ENCODE measurements at places on chromosomes 12 and 14.

GRCh38 chr14:48857366-48857765, 728.8 kb downstream of the RPS29 start:
- DNase-seq: no peak

DNA sequence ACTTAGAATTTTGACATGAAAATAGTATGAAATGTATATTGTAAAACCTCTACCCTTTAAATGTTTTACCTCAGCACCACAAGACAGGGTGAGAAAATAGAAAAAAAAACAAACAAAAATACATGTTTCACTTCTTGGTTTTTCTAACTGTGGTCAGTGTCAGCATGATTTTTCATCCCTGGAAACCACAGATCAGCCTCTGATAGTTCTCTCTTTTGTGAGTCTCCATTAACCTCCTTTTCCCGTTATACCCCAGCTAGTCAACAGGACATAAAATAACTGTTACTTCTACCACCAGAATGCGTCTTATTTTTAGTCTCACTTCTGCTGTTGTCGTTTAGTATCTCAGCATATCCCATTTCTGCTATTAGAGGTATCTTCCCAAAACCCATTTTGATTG, 48.3 kb upstream of the KCNMB4 start:
- peak; percentile 24 for DNase-seq

DNA sequence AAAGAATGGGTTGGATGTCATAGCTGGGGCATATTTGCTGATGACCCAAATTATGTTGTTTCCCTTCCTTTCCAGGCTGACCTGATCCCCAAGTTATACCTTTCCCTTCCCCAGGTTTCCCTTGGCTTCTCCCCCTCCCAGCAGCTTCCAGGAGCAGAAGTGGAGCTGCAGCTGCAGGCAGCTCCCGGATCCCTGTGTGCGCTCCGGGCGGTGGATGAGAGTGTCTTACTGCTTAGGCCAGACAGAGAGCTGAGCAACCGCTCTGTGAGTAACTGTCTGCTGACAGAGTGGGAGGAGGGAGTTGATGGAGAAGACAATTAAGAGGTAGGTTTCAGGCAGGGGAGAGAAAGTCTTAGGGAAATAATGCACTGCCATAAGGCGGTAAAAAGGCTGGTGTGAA, 25.0 kb downstream of the A2ML1 start:
- DNase-seq: no peak

DNA sequence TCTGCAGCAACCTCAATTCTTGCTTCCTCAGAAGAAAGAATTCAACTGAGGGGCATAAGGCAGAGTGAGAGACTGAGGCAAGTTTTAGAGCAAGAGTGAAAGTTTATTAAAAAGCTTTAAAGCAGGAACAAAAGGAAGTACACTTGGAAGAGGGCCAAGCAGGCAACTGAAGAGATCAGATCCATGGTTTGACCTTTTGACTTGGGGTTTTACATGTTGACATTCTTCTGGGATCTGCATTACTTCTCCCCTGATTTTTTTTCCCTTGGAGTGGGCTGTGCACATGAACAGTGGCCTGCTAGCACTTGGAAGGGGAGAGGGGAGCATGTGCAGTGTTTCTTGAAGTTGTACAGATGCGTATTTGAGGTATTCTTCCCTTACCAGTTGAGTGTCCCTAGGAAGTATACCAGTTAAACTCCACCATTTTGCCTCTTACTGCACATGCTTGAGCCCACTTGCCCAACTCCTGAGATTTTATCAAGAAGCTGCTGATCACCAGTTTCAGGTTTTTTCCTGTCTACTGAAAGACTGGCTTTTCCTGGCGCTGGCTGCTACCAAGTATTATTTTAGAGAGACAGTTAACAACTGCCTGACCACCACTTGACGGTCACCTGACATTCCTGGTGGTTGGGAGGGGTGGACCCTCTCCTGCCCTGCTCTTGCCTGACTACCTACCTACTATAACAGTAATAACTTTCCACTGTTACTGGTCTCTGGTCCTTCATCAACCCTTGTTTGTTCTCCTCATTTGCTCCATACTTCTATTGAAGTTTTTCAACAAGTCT, 26.0 kb upstream of the TMTC2 start:
- peak; percentile 28 for DNase-seq

DNA sequence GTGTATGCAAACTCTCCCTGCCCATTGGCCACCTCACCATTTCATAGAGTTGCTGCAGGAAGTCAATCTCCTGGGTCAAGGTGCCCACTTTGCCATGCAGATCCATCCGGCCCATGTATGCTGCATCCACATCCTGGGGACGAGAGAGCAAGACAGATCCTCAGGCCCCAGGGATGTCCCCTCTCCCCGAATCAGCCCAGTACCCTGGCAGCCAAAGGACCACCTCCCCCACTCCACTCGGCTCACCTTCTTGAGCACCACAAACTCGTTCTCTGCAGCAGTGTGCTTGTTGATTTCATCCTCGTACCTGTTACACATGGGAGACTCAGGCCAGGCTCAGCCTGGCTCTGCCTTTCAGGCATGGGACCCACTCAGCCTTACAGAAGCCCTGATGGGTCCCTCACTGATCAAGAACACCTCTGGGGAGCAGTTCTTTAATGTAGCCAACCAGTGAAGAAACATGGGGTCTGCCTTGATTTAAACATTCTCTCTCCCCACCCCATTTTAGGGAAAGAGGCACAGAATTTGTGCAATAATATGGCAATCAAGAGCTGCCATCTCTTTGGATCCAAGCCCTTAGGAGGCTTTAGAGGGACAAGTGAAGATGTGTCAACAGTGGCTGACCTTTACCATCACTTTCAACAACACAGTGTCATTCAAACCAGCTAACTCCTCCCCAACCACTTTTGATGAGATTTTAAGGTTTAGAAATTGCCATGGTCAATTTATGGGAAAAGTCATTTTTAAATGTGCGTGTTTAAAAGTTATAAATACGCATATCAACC, 3.9 kb downstream of the KRT79 start:
- DNase-seq: no peak

DNA sequence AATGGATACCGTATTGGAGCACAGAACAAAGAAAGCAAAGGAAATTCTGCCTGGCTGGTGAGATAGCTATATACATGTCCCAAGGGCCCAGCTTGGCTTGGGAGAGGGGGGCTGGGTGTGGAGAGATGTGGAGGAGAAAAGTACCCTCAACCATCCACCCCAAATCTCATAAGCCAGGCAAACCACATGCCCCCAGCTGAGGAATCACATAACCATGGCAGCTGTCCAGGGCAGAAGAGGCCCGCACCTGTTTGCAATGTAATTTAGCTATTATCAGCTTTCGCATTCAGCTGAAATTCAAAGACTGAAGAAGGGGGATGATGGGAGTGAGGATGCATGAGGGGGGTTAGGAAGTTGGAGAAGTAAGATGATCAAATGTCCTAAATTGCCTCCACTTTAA, 196.1 kb downstream of the TBX5 start:
- DNase-seq: no peak

DNA sequence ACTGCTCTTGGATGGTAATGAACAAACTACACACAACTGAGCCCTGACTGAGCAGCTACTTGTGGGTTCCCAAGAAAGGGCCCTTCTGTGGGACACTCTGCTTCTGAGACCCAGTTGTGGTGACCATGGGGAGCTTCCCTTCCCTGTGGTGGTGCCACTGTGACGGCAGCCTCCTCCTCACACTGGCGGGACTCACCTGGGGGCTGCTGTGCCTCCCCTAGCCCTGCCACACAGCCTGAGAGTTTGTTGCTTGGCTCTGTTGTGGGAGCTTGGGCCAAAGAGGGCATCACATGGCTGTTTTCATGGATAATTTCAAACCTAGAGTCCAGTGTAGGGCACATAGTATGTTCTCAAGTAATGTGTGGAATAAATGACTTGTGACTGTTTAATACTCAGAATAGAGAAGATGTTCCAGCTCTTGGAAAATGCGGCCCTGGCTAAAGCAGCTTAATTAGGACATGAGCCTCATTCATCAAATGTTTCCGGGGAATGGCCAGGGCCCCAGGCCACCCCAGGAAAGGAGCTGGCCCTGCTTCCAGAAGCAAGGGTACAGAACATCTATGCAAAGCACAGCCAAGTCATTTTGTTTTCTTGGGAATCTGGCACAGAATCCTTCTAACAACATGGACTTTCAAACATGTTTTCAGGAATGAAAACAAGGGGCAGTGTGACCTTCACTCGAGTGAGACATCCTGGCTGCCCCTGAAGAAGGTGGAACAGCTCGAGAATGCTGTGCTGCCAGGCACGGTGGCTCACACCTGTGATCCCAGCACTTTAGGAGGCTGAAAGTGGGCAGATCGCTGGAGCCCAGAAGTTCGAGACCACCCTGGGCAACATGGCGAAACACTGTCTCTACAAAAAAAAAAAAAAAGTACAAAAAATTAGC, 21.2 kb downstream of the ZFYVE21 start:
- no peak for DNase-seq

GRCh38 chr12:3049611-3050249, 27.4 kb upstream of the TSPAN9 start:
- DNase-seq: no peak

DNA sequence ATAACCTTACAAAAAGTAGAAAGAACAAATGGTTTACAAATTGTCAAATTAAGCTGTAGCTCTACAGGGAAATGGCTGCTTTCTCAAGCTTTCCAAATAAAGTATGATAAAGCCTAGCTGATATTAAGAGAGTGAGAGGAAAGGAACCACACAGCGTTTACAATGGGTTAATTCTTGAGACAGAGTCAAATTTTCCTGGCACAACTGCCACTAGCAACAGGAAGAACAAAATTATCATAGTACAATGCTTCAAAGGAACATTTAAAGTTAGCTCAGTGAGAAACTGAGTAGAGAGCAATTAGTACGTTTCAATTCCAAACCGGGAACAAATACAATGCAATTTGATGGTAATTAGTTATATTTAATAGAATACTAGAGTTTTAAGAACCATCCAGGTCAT, 116.0 kb downstream of the PPP1R12A start:
- peak; percentile 31 for DNase-seq

GRCh38 chr12:89671469-89671868, 37.2 kb downstream of the ATP2B1 start:
- peak; percentile 91 for DNase-seq

DNA sequence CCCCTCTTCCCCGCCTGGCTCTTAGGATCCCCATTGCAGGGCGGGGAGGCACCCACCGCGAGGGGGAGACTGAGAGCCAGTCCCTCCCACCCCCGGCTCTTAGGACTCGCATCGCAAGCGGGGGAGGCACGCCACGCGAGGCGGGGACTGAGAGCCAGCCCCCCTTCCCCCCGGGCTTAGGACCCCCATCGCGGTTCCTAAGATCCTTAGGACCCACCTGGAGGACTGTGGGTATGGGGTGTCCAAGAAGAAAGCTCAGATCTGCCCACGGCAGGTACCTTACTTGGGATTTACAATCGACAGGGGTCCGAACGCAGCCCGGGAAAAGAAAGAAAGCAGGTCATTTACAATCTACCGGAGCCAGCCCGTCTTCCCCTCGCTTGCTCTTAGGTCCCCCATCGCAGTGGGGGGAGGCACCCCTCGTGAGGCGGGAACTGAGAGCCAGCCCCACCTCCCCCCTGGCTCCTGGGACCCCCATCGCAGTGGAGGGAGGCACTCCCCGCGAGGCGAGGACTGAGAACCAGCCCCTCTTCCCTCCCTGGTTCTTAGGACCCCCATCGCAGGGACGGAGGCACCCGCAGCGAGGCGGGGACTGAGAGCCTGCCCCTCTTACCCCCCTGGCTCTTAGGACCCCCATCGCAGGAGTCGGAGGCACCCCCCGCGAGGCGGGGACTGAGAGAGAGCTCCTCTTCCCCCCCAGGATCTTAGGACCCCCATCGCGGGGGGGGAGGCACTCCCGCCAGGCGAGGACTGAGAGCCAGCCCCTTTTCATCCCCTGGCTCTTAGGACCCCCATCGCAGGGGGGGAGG, 43.7 kb downstream of the DDX11 start:
- DNase-seq: peak; percentile 35

GRCh38 chr12:121468499-121468801, 68.5 kb downstream of the RNF34 start:
- DNase-seq: no peak

DNA sequence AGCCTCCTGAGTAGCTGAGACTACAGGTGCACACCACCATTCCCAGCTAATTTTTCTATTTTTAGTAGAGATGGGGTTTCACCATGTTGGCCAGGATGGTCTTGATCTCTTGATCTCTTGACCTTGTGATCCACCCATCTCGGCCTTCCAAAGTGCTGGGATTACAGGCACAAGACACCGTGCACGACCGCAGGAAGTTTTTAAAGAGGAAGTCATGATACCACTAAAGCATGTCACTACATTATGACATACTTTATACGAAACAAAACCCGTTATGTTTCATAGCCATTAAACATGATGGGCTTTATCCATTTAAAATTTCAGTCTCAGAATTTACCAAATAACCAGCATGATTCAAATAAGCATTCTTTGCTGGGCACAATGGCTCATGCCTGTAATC, 83.8 kb upstream of the DUSP6 start:
- DNase-seq: no peak

GRCh38 chr12:61521258-61521657, 738.9 kb upstream of the USP15 start:
- no peak for DNase-seq

- DNase-seq: peak; percentile 38
Observed at GRCh38 chr12:66708704-66709456, 30.0 kb upstream of the GRIP1 start.

DNA sequence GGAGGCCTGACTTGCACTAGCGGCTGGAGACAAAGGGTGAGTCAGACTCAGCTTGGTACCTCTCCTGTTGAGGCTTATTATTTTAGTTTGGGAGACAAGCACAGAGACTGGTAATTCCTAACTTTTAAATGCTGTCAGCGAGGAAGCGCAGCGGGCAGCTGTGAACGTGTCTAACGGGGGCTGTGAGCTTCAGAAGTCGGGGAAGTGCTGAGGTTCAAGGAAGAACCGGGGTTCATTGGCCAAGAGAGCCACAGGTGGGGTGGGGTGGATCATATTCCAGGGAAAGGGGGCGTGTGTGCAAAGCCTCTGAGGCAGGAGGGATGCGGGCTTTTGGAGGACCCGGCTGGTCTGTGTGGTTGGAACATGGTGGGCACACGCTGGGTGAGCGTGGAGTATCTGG, 36.1 kb upstream of the ADGRD1 start:
- no peak for DNase-seq

- DNase-seq: no peak
Observed at GRCh38 chr12:111297703-111298426, 71.0 kb downstream of the PHETA1 start.

DNA sequence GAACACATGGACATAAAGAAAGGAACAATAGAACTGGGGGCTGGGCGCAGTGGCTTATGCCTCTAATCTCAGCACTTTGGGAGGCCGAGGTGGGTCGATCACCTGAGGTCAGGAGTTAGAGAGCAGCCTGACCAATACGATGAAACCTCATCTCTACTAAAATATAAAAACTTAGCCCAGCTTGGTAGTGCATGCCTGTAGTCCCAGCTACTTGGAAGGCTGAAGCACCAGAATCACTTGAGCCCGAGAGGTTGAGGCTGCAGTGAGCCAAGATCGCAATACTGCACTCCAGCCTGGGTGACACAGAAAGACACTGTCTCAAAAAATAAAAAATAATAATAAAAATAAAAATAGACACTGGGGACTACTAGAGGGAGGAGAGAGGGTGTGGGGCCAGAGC, 154.5 kb downstream of the SEC23A start:
- DNase-seq: no peak

GRCh38 chr12:63424671-63425070, 243.6 kb downstream of the DPY19L2 start:
- DNase-seq: no peak
